Esophagus squamous epithelium (tissue), 5 donors: ENCODE measurements at places on chromosomes 11 and 22.

DNA sequence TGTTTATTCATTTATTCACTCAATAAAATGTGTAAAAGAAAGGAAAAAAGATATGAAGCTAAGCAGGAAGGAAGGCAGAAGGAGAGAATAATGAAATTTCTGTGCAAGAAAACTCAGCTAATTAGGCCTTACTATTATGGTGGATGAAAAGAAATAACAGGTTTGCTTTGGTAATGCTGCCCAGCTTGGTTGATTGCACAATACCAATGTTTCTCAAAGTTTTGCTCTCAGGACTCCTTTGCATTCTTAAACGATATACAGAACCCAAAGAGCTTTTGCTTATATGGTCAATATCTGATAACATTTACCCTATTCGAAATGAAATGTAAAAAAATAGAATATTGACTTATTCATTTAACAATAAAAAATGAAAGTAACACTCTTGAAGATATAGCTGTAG, 7.3 kb upstream of the CTSC start:
- no peak for DNase-seq

DNA sequence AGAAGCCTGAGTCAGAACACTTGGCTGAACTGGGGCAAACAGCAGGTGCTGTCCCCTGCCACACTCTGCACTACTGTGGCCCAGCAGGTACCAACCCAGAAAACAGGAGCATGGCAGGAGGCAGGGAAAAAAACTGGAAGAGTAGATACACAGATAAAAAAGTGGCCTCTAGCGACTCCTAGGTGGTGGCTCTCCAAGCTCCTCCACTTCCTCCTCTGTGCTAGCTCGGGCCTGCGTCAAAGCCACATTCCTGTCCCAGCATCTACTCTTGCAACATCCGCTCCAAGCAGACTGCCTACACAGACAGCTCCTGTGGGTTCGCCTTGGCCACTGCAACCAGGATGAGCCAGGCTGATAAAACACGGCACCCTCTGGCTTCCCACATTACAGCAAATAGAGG, 6.9 kb downstream of the OR8B12 start:
- no peak for DNase-seq

GRCh38 chr11:100647861-100648260, 39.2 kb upstream of the ARHGAP42 start:
- DNase-seq = no peak

- no peak for DNase-seq
Observed at GRCh38 chr11:65388731-65389130, 2.3 kb downstream of the FRMD8 start.

DNA sequence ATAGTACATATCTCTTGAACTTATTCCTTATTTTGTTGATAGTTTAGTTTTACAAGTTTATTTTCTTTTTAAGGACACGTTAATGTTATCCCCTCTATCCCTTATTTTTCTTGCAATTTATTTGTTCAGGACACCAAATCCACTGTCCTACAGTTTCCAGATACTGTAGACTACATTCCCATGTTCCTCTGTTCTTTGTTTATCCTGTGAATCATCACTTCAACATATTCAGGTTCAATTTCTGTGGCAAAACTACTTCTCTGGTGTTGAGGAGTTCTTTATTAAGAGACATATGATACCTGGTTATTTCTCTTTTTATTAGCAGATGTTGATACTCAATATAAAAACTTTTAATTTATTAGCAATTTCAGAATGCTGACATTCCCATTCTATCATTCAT, 72.8 kb upstream of the CLNS1A start:
- DNase-seq = no peak

DNA sequence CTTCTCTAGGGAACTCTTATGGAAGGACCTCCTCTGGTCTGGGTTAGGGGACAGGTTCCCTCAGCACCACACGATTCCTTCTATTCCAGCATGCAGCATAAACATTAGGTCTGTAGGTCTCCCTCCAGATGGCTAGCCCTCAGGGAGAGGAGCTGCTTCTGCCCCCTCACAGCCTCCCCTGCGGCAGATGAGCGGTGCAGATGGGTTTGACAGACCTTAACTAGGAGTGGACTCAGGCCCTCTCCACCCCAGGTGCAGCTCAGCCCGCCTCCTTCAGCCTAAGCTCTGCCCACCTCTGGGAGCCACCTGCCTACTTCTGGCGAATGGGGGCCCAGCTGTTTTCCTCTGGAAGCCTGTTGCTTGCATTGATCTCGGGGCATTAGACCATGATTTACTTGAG, 55.7 kb upstream of the EIF3D start:
- DNase-seq = no peak

GRCh38 chr11:36532941-36533601, 23.0 kb upstream of the TRAF6 start:
- no peak for DNase-seq
